ENCODE measurements at places on chromosomes 3 and 15.
A peak's percentile ranks its signal among the peaks of the same experiment; 100 is the strongest.

DNA sequence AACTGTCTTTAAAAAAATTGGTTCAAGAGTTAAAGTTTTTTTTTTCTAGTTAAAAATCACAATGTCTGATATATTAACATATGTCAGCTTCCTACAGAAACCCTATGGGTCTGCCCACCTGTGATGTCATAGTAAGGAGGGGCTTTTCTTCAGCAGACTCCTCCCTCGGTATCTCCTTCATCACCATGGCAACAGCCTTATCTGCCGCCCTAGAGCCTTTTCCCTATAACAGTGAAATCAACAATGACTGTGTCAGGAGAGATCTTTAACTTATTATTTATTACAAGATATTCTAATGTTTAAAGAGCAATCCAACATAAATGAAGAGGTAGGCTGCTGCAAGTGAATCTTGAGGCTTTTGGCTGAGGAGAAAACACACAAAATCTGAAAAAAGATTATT, 138.7 kb downstream of the PEX5L start:
- DNase-seq, result peak; percentile 20

DNA sequence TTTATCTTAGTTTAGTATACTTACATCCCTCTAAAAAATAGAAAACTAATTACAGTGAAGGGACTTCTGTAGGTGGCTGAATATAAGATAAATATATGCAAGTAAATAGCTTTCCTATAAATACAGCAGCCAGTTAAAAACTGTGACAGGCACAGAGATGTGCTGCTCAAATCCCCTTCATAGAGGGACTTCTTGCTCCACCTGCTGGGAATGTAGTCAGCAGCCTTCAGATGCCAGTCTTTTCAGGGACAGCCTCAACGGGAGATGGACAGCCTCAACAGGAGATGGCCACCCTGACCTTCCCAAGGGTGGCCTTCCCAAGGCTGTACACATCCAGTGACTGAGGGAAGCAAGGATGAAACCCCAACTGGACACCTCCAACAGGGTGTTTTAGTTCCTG, 15.7 kb upstream of the PRR23E start:
- DNase-seq, result no peak

DNA sequence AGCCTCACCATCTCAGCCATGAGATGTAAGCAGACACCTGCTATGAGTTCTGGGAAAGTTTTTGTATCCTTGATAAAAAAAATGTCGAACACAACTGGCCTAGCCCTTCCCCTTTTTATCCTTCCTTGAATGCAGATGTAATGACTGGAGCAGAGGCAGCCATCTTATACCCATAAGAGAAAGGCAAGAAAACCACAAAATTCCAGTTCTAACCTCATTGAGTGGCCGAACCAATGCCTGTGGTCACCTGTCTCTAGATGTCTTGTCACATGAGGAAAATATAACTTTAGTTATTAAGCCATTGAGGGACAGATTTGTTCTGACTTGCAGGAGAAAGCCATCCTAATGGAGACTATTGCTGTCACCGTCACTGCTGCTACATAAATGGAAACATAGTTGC, 80.4 kb upstream of the SLC6A6 start:
- no peak for DNase-seq

- peak; percentile 50 for DNase-seq
Measured at GRCh38 chr3:188345223-188345622, 191.3 kb downstream of the LPP start.

DNA sequence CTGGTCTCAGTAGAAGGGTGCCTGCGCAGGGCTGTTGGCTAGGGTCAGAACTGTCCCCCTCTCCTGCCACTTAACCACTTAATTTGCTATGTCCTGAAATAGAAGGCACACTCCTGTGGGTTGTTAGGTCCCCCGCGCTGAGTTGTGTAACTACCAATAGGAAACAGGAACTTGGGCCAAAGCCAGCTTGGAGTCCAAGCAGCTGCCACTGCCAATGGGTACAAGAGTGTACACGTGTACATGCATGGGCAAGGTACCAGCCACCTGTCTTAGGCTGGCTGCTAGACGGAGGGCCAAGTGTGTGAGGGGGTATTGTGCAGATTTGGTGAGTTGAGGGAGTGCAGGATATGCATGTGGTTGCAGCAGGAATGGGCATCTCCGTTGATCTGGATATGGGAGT, 29.7 kb upstream of the POLG start:
- DNase-seq, result no peak

- no peak for DNase-seq
Measured at GRCh38 chr3:140265302-140265701, 330.3 kb downstream of the CLSTN2 start.

- DNase-seq, result no peak
Measured at GRCh38 chr3:54163441-54163840, 41.1 kb downstream of the CACNA2D3 start.

GRCh38 chr3:55899887-55900286, 412.8 kb upstream of the WNT5A start:
- DNase-seq, result no peak

DNA sequence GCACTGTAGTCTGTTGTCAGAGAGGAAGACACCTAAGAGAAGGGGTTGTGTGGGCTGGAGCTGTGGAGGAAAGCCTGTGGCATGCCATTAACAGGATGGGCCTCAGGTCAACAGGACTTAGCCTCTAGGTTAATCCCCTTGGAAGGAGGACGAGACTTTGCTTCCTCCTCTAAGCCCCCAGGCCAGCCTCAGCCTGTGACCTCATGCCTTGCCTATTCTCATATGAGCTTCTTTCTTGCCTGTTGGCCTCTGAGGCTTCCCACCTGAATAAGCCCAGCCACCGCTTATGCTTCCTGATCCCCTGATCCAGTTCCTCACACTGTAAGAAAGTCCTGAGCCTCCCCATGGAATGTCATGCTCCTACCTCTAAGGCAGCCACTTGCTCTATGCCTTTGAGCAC, 52.2 kb upstream of the TBC1D21 start:
- no peak for DNase-seq

GRCh38 chr15:77384589-77385359, 35.1 kb downstream of the PEAK1 start:
- DNase-seq, result no peak

- DNase-seq, result peak; percentile 29
Measured at GRCh38 chr3:42547401-42547945, 34.3 kb downstream of the SEC22C start.

- DNase-seq, result no peak
Measured at GRCh38 chr3:157906627-157907026, 199.6 kb downstream of the SHOX2 start.

DNA sequence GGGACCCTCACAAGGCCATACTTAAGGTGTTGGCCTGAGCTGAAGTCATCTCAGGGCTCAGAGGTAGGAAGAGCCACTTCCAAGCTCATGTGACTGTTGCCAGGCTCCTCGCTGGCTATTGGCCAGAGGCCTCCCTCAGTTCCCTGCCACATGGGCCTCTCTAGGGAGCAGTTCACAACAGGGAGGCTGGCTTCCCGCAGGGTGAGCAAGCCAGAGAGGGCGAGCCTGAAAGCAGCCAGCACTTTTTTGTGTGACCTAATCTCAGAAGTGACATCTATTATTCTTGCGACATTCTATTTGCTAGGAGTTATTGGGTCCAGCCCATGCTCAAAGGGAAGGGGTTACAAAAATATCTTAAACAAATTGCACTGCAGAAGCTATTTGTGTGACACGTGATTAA, 201.4 kb downstream of the SSR3 start:
- DNase-seq, result no peak

GRCh38 chr15:57405133-57405532, 28.8 kb downstream of the CGNL1 start:
- DNase-seq, result no peak

- DNase-seq, result no peak
Measured at GRCh38 chr3:156583469-156583868, 28.6 kb upstream of the SSR3 start.

DNA sequence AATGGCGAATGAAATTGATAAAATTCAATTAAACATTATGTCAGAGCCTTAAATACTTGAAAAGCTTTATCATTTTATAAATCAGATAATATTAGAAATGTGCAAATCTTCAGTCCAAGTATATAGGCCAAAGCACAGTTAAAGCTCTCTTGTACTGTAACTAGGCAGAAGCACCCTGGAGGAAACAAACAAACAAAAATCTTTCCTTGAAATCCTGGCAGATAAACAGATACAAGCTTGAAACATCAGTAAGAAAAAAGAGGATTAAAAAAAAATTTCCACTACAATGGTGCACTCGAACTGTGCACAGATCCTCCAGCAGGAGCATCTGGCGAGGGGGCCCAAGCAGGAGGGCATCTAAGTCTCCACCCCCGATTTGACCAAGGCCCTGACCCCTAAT, 166.6 kb downstream of the PLD1 start:
- no peak for DNase-seq

DNA sequence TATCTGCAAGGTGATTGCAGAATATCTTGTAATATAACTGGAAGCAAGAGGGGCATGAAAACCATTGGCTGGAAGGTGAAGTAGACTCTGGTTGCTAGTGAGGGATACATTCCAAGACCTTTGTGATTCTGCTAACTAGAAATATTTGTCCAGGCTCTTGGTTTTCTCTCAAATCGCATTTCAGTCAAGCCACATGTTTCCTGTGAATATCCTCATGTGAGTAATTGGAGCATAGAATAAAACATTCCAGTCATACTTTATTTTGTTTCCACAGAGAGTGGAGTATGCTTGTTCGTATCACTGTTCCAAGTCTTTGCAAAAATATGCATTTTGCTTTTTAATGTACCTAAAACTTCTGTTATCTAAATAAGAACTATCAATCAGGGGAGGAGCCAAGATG, 850.0 kb downstream of the EPHA3 start:
- peak; percentile 25 for DNase-seq

GRCh38 chr3:16307832-16308531, 43.0 kb downstream of the OXNAD1 start:
- no peak for DNase-seq
